Stimulated activated CD4-positive, alpha-beta T cell treated with anti-CD3 and anti-CD28 coated beads, TNF-alpha, amount 100 ng/mL, for 48 hours (primary cell): ENCODE measurements at places on chromosomes 16 and 17.

DNA sequence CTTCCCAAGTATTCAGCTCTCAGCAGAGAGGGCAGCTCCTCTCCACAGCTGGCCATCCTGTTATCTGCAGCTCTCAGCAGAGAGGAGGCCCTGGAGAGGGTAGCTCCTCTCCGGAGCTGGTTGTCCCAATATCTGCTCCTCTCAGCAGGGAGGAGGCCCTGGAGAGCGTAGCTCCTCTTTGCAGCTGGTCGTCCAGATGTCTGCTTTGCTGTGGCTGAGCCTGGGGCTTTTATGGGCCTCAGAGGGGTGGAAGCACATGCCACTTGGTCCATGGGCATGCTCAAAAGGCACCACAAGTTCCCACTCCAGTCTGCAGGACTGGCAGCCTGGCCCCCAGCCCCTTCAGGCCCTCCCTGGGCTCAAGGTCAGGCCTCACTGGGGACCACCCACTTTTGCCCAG, 314.3 kb downstream of the KCNJ2 start:
- DNase-seq: no peak

GRCh38 chr16:22847100-22847499, 33.1 kb downstream of the HS3ST2 start:
- no peak for DNase-seq

- DNase-seq: no peak
Measured at GRCh38 chr16:27969574-27969973, 93.9 kb downstream of the GSG1L start.

DNA sequence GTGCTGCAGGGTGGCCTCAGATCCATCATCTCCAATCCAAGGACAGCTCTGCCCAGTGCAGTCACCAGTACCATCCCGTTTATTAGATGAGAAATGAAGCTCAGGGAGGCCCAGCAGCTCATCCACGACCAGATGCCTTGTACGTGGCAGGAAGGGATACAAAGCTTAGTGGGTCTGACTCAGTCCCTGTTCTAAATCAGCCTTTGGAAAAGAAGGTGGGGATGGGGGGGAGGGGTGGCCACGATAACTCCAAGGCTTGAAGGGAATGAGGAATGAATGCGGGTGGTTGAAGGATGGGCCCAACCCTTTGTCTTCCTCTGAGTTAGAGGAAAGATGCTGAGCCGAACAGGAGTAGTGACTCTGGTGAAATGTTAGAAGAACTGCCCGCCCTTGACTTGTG, 25.8 kb downstream of the LLGL2 start:
- no peak for DNase-seq

DNA sequence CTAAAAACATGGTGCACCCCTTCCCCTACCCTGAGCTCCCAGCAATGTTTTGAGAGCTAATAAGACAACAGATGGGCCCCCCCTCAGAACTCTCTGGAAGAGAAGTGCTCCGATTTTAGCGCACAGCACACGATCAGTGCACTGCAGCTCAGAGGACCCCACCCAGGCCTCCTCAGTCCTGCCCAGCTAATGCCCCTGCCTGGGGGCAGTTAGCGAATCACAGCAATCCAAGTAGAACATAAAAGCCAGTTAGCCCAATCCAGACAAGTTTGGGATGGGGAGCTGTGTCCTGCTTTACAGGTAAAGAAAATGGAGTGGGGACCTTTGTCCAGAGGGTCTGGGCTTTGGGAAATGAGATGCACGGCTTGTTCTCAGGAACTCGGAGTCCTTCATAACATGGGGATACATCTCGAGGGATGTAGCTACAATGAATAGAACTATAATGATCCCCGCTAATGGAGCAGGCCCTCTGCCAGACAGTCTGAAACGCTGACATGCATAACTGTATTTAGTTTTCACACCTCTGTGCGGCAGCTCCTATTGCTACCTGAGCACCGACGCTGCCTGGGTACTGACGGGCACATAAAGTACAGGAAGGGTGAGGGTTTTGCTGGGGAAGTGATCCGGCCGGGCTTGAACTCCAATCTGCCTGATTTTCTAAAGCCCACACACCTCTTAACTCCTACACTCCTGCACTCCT, 29.7 kb upstream of the CDC42EP4 start:
- DNase-seq: no peak

DNA sequence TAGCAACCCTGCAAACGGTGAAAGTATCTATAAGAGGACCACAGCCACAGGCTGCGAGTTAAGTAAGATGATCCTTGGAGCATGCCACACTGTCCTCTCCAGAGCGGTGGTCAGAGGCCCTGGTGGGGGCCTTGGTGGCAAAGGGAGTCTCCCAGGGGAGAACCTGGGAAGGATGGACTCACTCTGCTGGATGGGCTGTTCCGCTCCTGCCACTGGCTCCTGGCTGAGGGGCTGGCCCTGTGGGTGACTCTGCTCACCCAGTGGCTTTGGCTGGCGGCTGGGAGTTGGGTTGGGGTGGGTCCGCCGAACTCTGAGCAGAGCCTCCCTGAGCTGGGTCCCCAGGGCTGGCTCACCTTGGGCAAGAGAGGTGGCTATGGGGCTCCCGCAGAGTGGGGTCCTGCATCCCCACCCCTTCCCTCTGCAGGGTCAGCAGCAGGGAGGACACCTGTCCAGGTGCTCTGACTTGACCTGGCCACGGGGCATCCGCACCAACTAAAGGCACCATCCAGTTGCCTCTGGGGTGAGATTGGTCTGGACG, 7.3 kb downstream of the CDK5R1 start:
- no peak for DNase-seq

DNA sequence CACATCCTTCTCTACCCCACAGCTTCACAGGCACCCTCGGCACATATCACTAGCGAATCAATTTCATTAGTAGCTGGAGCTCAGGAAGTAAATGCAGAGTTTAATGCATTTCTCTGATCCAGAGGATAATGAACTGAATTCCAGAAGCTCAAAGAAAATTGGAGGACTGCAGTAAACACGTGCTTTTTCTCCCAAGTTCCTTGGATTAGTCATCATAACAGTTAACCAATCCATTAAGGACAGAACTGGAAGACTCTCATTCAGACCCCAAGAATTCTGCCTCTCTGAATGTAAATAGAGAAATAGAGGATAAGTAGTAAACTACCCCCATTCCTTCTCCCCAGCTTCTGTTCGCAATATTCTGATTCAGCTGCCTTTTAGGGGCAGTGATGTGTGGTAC, 40.7 kb downstream of the DUSP14 start:
- DNase-seq: no peak

GRCh38 chr17:82030470-82031302, 792 bp upstream of the RAC3 start:
- DNase-seq: peak; percentile 73

DNA sequence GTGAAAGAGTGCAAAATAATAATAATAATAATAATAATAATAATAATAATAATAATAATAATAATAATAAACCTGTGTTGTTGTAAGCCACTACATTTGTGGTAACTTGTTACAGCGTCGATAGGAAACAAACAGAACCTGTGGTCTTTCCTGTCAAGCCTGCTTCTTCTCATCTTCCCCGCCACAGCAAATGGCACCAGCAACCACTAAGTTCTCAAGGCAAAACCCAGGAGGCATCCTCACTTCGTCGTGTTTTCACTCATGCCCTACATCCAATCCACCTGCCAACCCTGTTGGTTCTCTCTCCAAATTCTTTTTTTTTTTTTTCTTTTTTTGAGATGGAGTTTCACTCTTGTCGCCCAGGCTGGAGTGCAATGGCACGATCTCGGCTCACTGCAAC, 34.2 kb downstream of the ITGAE start:
- no peak for DNase-seq

DNA sequence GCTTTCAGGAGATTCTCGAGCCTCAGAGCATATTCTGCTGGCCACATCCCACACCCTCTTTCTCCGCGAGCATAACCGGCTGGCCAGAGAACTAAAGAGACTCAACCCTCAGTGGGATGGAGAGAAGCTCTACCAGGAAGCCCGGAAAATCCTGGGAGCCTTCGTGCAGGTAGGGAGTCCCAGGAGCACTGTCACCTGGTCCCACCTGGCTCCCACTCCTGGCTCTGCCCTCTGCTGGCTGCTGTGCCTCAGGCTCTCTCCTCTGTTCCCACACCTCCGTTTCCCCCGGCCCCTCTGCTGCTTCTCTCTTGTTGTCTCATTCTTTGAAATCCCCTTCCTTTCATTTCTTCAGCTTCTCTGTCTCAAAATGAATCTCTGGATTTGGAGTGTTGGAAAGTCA, 16.4 kb downstream of the LPO start:
- DNase-seq: no peak

- DNase-seq: no peak
Measured at GRCh38 chr17:1985686-1986085, 39.4 kb downstream of the RTN4RL1 start.

DNA sequence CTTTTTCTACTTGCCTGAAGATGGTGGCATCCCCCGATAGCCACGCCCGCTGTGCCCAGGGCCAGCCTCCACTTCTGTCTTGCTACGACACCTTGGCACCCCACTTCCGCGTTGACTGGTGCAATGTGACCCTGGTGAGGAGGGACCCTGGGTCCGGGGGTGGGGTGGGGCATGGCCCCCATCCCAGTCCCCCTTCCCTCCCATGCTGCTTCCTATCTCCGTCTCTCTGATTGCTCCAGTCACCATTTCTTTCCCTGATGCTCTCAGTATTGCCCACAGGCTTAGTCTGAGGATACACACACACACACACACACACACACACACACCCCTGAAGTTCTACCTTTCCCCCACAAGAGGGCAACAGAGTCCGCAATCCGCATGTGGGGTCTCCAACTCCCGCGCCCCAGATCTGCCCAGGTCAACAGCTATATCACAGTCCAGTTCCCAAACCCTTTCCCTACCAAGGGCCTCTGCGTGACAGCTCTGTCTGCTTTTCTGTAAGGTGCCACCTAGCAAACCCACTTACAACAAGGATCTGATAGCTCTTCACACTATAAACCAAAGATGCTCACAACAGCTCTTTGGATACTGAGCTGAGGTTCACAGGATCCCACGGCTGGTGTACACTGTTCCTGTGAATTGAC, 3.4 kb downstream of the SGCA start:
- peak; percentile 43 for DNase-seq

GRCh38 chr17:52789829-52790228, 631.3 kb upstream of the CA10 start:
- DNase-seq: no peak

DNA sequence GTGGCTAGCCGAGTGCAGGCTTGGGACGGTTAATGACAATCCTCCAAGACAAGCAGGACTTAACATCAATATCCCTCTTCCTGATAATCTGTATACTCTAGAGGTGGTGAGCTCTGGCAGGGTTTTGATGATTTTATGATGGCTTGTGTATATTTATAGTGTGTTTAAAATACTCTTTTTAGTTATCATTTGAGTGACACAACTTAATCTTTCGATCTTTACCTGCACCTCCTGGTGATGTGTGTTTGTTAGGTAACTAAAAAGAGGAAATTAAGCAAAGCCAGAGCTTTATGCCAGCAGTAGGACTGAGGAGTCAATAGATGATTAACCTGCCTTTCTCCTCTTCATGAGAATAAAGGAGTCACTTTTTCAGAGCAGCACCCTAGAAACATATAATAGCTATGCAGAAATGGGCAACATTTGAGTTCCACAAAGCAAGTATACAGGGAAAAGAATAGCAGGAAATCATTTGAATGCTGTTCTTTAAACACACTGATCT, 210.5 kb downstream of the IRX3 start:
- DNase-seq: no peak

DNA sequence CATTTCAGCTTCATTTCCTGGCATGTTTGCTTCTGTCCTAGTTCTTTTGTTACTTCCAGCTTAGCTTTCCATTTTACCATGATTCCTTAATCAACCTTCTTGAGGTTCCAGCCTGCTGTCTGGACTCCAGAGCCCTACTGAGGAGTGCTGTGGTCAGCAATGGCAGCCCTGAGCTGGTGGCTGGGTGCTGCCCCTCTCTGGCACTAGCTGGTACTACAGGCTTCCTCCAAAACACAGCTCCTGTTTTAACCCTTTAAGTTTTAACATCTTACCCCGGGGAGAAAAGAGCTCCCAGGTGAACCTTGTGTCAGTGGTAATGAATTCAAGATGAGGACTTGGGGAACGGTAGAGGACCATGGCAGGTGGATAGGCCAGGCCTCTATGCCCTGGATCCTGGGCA, 395.5 kb downstream of the TMEM114 start:
- no peak for DNase-seq

GRCh38 chr17:28527181-28527681, 21.1 kb downstream of the FOXN1 start:
- DNase-seq: no peak

DNA sequence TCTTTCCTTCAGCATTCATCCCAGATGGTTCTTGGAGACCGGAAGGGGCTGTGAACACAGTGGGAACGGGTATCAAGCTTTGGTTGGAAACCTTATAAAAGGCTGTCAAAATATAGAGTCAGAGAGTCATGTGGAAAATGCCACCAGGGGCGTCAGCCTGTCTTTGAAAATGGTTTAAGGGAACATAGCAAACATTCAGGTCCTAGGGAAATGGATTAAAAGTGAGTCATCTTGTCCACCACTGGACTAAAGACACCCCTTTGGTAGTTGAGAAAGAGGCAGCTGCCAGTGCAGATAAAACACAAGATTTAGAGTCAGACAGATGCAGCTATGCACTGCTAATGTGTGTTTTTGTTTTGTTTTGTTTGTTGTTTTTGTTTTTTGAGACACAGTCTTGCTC, 47.8 kb upstream of the BCO1 start:
- no peak for DNase-seq
